ENCODE measurements at places on chromosomes 3 and 15.

DNA sequence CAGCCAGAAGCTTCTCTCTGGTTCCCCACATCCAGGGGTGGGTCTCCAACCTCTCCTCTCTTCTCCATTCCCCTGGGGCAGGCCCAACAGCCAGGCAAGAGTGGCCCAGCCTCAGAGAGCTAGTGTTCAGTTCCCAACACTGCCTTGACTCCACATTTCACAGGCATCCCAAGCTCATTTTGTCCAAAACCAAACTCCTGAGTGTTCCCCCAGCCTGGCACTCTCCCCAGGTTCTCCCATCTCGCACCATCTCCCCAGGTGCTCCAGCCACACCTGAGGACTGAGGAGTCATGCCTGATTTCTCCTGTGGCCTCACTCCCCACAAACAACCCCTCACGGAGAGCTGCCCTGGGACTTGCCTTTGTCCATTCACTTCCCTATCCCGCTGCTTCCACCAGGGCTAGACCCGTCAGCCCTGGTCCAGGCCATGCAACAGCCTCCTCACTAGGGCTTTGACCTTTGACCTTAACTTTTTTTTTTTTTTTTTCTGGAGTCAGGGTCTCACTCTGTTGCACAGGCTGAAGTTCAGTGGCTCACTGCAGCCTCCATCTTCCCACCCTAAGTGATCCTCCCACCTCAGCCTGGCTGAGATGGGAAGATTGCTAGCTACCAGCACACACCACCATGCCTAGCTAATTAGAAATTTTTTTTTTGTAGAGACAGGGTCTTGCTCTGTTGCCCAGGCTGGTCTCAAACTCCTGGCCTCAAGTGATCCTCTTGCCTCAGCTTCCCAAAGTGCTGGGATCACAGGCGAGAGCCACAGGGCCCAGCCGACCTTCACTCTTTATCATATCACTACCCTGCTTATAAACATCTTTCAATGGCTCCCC, 3.9 kb upstream of the CSK start:
- DNase-seq, result no peak

DNA sequence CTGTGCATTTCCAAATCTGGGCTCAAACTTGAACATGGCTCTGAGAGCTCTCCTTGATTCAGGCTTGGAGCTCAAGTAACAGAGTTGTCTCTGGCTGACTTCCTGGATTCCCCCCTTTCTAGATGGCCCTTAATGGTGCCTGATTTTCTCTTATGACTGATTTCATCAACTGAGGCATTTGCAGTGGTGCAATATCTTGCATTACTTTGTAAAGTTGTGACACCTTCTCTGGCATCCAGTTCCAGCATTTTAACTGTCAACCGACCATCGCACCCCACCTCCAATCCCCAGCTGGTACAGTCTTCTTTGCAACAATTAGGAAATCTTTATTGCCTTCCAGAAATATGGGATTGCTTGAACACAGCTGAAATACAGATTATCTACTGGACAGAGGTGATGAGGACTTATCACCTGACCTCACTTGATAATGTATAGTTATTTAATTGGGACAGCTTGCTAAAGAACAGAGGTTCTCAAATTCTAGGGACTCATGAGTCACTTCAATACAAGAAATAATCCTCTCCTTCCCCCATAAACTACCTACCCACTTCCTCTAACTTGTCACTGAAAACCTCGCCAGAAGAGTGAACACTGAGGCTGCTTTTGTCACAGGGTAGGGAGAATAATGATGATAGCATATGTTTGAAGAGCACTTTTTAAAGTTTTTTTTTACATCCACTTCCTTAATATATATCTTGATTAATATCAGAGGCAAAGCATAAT, 41.8 kb downstream of the FILIP1L start:
- no peak for DNase-seq

DNA sequence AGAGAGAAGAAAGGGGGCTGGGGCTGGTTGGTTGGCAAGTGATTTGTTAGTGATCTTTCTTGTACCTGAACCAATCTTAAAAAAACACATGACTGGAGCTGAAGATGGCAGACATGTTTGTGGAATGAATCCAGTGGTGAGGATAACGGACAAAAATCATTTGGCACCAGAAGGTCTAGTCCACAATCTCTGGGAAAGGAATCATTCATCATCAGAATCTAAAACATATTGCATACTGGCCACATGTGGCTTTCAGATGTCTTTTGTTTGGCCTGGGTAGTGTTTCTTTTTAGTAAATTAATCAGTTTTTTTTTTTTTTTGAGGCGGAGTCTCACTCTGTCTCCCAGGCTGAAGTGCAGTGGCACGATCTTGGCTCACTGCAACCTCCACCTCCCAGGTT, 5.0 kb downstream of the NEK11 start:
- DNase-seq, result no peak

DNA sequence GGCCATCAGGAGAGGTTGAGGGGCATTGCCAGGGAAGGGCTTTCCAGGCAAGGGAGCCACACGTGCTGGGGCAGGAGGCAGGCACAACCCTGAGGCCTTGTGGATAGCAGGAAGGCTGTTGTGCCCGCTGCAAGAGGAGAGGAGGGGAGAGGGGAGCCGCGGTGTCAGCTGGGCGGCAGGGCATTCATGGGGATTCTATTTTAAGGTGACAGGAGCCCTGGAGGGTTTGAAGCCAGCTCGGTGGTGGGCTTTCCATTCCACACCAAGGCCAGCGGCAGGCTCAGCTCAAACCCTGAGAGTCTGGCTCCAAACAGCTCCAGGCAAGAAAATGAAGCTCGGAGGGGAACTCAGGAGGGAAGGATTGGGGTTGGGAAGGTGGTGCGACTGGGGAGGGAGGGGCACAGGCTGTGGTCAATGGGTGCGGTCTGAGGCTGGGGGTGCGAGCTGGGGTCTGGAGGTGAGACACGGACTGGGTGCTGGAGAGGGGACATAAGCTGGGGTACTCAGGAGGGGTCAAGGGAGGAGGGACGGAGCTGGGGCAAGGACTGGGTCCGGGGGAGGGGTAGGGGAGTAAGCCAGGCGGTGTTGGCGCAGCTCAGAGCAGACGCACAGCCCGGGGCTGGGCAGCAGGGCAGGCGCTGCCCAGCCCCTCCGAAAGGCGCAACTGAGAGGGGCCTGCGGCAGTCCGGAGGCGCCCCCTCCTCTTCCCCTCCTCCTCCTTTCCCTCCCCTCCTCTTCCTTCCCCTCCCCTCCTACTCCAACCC, 43.4 kb downstream of the TPRA1 start:
- DNase-seq, result no peak

DNA sequence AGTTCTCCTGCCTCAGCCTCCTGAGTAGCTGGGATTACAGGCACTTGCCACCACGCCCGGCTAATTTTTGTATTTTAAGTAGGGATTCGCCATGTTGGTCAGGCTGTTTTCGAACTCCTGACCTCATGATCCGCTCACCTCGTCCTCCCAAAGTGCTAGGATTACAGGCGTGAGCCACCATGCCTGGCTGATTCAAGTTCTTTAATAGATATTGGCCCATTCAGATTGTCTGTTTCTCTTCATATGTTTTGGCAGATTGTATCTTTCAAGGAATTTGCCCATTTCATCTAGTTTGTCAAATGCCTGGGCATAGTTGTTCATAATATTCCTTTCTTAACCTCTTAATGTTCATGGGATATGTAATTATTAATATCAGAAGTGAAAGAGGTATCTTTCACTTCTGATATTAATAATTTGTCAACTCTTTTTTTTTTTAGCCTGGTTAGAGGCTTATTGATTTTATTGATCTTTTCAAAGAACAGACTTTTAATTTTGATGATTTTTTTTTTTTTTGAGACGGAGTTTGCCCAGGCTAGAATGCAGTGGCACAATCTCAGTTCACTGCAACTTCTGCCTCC, 40.2 kb upstream of the ZFAND6 start:
- no peak for DNase-seq

DNA sequence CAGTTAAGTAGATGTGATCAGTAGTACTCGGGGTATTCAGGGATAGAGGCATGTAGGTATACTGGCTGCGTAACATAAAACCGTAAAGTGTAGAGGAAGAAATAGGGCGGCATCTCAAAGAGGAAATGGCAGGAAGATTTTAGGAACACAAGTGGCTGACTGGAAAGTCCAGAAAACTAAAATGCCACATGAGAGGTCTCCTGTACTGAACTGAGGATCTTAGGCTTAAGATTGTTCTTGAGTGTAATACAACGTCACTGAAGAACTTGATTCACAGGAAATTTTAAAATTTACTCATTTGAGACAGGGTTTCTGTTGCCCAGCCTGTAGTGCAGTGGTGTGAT, 2.3 kb upstream of the LMLN start:
- no peak for DNase-seq

DNA sequence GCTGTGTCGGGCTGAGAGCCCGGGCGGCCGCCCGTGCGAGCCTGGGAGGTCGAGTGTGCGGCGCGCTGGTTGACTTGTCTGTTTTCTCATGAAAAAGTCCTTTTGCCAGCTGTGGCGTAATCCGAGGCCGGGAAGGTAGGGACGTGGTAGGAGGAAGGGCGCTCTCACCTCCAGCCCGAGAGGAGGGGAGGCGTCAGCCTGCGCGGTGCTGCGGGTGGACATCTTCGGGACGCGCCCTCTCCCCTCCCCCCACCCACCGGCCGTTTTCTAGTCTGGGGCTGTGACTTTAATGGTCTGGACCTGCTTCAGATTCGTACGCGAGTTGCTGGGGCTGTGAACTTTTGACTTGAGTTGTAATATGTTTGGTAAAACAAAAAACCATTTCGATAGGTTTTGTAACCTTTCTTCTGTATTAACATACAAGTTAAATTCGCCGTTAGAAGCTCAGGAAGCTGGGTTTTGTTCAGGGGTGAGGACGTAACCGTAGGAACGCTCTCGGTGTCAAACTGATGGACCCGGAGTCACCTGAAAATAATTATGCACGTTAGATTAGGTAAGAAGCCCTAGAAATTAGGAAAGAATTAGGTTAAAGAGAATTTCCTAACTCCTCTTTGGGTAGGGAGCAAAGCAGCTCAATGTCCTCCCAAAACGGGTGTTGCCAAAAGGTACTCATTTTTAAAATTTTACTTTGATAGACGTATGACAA, 762 bp downstream of the NCK1 start:
- DNase-seq, result peak; percentile 69

- no peak for DNase-seq
These were observed 40.4 kb downstream of the GPD1L start for GRCh38 chr3:32146746-32147211.

DNA sequence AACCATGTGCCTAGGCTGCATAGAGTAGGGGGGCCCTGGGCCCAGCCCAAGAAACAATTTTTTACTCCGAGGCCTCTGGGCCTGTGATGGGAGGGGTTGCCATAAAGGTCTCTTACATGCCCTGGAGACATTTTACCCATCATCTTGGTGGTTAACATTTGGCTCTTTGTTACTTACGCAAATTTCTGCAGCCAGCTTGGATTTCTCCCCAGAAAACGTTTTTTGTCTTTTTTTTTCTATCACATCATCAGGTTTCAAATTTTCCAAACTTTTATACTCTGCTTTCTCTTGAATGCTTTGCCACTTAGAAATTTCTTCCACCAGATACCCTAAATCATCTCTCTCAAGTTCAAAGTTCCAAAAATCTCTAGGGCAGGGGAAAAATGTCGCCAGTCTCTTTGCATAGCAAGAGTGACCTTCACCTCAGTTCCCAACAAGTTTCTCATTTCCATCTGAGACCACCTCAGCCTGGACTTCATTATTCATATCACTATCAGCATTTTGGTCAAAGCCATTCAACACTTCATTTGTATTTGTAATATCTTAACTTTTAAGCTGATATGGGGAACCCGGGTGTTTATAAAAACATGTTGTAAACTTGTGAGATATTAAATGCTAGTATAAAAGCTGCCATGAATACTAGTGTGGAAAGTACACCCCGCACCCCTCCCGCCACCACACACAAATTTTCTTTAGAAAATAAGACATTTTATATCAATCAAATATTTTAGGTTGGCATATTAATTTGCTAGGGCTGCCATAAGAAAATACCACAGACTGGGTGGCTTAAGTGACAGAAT, 56.0 kb upstream of the PLSCR4 start:
- no peak for DNase-seq

DNA sequence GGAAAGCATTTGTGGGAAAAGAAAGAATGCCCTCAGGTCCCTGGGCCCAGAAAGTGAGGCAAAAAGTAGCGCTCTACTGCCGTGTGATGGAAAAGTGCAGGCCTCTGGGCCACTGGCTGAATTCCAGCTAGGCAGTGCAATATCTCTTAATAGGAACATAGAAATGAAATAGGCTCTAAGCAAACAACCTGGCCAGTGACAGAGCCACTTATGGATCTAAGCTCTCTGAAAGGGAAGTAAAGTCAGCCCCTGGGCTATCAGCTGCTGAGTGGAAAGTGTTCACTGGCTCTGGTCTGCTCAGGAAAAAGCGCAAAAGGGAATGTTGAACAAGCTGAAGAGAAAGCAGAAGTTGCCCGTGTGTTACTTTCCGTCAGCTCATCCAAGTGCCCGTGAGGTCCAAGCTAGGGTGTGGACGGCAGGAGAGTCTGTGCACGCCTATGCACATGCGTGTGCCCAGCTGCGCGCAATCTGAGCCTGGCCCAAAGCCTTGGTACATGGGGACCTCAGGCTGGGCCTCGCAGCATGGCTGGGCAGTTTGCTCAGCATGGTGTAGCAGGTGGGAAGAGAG, 74.0 kb upstream of the RAD18 start:
- DNase-seq, result no peak

- no peak for DNase-seq
These were observed 33.4 kb downstream of the CLDN1 start for GRCh38 chr3:190288836-190289235.

GRCh38 chr3:155178810-155179436, 98.8 kb downstream of the MME start:
- DNase-seq, result no peak

GRCh38 chr3:47318916-47319315, 36.2 kb downstream of the KLHL18 start:
- DNase-seq, result no peak

DNA sequence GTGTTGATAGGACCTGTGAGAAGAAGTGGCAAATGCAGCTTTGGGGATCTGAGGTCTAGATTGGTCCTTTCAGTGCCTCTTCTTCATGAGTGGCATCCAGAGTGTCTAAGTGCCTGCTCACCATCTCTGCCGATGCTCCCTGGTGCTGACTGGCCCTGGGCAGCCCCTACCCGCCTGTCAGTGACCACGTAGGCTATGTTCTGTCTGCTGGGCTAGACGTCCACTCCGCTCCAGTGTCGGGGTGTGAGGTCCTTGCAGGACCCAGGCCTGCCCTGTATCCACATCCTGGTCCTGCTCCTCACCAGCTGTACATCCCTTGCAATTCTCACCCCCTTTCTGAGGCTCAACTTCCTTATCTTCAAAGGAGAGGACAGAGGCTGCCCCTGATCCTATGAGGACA, 48.3 kb upstream of the PRR23E start:
- no peak for DNase-seq

- DNase-seq, result no peak
These were observed 13.3 kb downstream of the RPSA start for GRCh38 chr3:39419742-39420315.

- no peak for DNase-seq
These were observed 29.9 kb upstream of the FLNB start for GRCh38 chr3:57978316-57978715.

GRCh38 chr3:77053795-77054194, 13.9 kb downstream of the ROBO2 start:
- DNase-seq, result no peak

GRCh38 chr3:129672412-129672811, 65.9 kb upstream of the PLXND1 start:
- DNase-seq, result no peak
